Tongue (tissue), 3 donors: ENCODE measurements at places on chromosomes 7 and 10.
A peak's percentile ranks its signal among the peaks of the same experiment; 100 is the strongest.

DNA sequence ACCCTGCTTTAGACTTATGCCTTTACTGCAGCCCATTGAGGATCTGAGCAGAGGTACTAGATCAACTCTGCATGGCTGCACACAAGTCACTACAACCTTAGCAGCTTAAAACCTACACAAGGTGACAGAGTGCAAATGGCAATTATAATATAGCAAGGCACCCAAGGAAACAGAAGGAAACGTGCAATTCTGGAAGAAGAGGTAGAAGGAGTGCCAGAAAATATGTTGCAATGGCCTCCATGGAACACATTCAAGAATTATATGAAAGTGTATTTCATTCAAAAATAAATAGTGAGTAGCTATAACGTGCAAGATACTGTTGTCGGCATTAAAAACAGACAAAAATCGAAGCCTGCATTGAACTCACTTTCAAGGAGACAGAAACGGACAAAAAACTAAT lies 2.9 kb upstream of the AKR1C8 start:
- no peak for DNase-seq

DNA sequence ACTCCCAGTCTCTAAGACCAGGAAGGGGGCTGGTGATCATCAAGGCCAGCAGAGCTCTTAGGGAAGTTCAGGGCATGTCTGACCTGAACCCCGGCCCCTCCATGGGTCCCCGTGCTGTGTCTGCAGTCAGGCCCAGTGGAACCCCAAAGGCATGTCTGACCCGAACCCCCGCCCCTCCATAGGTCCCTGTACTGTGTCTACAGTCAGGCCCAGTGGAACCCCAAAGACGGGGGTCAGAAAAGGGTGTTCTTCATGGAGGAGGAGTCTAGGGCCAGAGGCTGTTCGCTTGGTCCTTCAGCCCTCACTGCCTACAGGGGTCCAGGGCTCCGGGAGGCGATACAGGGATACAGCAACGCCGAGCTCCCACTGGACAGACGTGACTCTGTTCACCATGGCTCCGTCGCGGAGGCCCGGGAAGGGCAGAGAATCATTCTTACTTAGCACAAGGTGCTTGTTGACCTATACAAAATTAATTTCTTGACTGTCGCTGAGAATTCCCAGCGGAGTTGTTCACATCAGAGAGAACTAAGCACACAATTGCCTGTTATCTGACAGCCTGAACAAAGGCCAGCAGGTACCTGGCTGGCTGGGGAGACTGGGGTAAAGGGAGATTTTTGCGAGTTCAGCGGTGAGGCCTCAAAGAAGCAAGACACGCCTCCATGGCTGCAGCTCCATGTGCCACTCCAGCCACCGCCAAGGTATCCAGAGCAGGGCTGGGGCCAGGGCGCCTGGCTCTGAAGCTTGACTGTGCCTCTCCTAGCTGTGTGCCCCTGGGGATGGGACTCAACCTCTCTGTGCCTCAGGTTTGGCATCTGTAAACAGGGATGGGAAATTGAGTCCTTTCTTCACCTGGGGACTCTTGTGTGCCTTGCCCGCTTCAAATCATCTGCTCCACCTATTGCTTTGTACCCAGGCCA lies 26.8 kb downstream of the EN2 start:
- DNase-seq: no peak

- no peak for DNase-seq
Observed at GRCh38 chr10:26199841-26200240, 16.7 kb upstream of the GAD2 start.

- DNase-seq: no peak
Observed at GRCh38 chr10:113450906-113451305, 101.9 kb upstream of the HABP2 start.

DNA sequence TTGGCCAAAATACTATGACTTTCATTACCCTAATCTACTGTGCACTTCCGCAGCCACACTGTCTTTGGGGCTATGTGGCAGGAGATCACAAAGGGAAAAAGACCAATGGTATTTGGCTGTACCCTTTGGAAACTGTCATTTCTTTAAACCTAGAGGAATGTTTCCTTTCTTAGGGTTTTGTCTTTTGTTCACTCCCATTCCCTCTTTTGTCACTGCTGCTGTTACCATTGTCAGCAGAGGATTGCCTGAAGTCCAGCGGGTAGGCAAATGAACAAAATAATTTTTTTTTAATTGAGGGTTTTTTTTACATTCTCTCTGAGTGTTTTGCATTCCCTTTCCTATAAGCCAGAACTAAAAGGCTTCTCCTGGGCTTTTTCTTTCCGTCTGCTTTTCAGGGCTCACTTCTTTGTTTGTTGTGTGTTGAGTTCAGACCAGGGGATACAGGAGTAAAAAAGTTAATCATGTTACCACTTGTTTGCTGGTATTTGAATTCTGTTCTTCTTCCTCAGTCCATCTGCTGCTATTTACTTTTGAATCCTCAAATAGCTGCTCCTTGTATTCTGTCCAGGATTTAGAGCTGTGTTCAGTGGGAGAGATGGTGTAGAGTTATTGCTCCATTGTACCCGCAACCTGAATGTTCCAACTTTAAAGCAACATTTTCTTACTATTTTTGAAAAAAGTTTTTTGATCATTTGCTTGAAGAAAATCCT lies 374.6 kb downstream of the SUGCT start:
- no peak for DNase-seq

DNA sequence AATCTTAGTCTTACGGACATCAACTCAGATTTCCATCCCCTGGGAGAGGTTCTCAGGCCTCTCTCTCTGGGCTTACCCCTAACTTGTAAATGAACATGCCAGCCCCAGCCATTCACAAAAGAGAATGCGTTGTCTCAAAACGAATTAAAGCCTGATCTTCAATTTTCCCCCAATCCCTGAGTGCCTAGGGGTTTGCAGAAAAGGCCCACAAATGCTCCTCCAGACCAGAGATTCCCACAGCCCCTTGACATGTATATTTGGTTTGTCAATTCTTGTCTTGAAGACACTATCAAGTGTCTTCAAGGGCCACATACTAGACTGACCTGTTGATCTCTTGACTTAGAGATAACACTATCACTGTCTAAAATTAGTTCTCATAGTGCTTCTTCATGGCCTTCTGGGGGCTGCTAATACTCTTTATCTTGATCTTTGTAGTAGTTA lies 11.9 kb upstream of the HOXA13 start:
- DNase-seq: no peak

DNA sequence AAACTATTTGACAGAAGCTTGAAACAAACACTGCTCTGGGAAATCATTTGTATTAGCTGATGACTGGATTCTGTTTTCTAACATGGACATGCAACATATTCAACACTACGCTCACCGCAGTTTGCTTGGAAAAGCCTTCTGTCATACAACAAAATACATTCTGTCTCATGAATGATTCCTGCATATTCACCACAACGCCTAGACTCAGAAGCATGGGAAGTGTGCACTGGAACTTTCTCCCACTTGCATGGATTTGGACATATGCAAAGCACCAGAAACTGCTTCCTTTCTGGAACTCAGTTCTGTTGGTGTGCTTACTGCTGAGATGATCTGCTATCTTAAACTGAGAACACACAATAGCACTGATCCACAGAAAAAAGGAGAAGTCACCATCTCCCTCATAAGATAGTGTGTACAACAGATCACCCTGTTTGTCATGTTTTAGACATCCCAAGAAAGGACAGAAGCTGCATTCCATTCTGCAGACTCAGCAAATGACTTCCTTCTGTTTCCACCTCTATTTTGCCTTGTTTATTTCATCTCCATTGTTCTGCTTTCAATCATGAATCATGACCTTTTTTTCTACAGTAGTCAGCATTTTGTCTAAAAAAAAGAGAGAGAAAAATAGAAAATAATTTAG lies 115.8 kb downstream of the HTR7 start:
- DNase-seq: peak; percentile 47

DNA sequence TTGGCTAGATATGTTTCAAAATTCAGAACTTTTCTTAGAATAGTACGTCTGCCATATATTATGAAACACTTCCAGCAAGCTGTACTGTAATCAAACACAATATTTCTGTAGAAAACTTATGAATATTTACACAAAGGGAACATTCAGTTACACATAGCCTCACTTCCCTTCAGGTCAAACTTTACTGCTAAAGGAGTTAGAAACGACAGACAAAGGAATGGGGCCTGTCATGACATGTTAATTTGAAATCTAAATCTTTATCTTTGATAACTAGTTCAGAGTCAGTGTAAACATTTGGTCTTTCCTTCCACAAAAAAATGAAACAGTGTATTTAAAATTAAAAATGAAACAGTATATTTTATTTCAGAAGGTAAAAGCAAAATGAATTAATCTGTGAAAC lies 1.0 kb upstream of the CROT start:
- DNase-seq: peak; percentile 30

DNA sequence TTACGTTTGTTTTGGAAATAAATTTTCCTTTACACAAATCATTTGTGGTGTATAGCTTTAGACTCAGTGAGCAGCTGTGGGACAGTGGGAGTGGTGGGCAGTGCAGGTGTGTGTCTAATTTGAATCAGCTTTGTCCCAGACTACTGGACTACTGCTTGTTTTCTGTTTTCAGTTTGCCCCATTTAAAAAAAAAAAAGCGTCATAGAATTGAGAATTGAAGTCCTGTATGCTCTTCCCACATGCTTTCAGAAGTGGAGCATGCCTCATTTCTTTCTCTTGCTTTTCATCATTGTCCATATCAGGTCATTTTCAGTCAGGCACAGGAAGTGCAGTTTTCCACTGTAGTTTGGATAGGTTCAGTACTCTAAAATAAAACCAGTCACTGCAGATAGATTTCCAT lies 66.1 kb downstream of the SHH start:
- no peak for DNase-seq

- DNase-seq: no peak
Observed at GRCh38 chr7:106426803-106427202, 142.0 kb upstream of the NAMPT start.

- no peak for DNase-seq
Observed at GRCh38 chr10:43136995-43137716, 1.1 kb upstream of the CSGALNACT2 start.

- no peak for DNase-seq
Observed at GRCh38 chr10:78261291-78261690, 227.6 kb downstream of the RPS24 start.
